ENCODE measurements at places on chromosomes 4 and X.

GRCh38 chr4:169025184-169025583 is 15.1 kb upstream of the CBR4 start:
- H3K27me3 ChIP-seq, result peaks cover 26% of the 10 kb centered on the region
- H3K36me3 ChIP-seq, result peaks cover 4% of the 10 kb centered on the region
- H3K27ac ChIP-seq, result no peak overlapping the region
- no peak for DNase-seq
- no peak overlapping the region for H3K4me3 ChIP-seq

GRCh38 chr4:63211375-63211774 is 1197.9 kb downstream of the TECRL start:
- H3K27me3 ChIP-seq, result no peaks in the 10 kb centered on the region
- no peak for DNase-seq
- H3K27ac ChIP-seq, result no peak overlapping the region
- no peaks in the 10 kb centered on the region for H3K4me1 ChIP-seq
- no peaks in the 10 kb centered on the region for H3K36me3 ChIP-seq
- no peak overlapping the region for H3K4me3 ChIP-seq

DNA sequence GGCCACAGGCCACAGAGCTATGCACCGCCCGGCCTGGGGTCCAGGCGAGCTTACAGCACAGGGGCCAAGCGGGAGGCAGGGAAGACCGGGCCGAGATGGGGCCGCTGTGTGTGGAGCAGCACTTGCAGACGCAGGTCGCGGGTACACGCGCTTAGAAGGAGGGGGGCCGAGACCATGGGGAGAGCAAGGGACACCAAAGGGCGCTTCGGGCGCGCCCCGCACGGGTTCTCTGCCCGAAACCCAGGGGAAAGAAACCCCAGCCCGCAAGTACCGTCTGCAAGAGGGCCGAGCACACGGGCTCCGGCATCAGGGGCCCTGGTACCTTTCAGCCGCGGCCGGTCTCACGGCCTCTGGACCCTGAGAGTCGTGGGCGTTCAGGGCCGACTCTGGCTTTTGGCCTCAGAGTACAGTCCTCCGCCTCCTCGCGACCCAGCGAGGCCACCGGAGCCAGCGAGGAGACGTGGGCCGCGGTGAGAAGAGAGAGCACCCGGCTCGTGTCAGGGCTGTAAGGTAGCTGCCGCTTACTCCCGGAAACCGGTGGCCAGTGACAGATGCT is 342 bp downstream of the EOLA2 start:
- peaks cover 27% of the 10 kb centered on the region for H3K36me3 ChIP-seq
- peak; percentile 19 for DNase-seq
- peak overlapping the region; percentile 98 for H3K27ac ChIP-seq
- no peaks in the 10 kb centered on the region for H3K4me1 ChIP-seq
- no peaks in the 10 kb centered on the region for H3K27me3 ChIP-seq

GRCh38 chr4:122636697-122637096 is 15.8 kb upstream of the IL21 start:
- H3K27me3 ChIP-seq, result no peaks in the 10 kb centered on the region
- H3K4me1 ChIP-seq, result peaks cover 28% of the 10 kb centered on the region

GRCh38 chrX:2928191-2928582 is 952 bp downstream of the ARSD start:
- H3K27ac ChIP-seq, result peak overlapping the region; percentile 78
- no peaks in the 10 kb centered on the region for H3K36me3 ChIP-seq
- H3K27me3 ChIP-seq, result no peaks in the 10 kb centered on the region

DNA sequence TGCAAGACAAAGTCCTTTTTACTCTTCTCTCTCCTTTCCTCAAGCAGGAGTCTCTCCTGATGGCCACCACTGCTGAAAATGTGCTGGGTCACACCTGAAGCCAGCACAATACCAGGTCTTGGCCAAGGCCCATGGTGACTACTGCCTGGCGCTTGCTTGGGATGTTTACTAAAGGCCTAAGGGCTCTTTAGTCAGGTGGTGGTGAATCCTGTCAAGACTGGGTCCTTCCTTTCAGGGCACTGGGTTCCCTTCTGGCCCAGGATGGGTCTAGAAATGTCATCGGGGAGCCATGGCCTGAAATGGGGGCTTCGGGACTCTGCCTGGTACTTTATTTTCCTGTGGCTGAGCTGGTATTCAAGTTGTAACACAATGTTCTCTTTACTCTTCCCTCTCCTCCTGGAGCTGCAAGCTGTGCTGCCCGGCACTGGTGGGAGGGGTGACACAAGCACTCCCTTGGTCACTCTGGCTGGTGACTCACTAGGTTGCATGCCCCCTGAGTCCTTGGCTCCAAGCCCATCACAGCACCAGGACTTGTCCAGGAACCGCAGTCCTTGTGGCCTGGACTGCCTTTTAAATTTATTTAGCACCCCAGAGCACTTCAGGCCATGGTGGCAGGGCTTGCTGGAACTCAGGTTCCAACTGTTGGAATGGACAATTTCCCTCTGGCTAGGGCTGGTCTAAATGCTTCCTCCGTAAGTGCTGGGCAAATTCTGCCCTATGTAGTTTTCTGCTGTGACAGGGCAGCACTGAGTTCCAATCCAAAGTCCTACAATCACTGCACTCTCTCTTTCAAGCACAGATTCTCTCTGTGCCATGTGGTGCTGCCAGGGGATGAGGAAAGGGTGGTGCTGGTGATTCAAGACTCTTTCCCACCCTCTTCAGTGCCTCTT is 11.3 kb downstream of the ARL13A start:
- peaks cover 2% of the 10 kb centered on the region for H3K36me3 ChIP-seq
- H3K4me1 ChIP-seq, result no peaks in the 10 kb centered on the region
- no peak for DNase-seq
- no peak overlapping the region for H3K27ac ChIP-seq
- H3K27me3 ChIP-seq, result no peaks in the 10 kb centered on the region

- no peak overlapping the region for H3K4me3 ChIP-seq
- peaks cover 39% of the 10 kb centered on the region for H3K4me1 ChIP-seq
- DNase-seq, result no peak
Measured at GRCh38 chrX:110006821-110007375, 4.0 kb downstream of the TMEM164 start.

Measured in effector memory CD8-positive, alpha-beta T cell (primary cell).